Suprapubic skin (tissue), 4 donors: ENCODE measurements at places on chromosomes 2 and 18. TPM values are rescaled to one million over a fixed set of nuclear protein-coding genes. Genes with fewer than 3 reads are reported as not detected.

- no peak overlapping the region for H3K27ac ChIP-seq
- no peak overlapping the region for H3K4me3 ChIP-seq
- DNase-seq, result no peak
- H3K27me3 ChIP-seq, result no peaks in the 10 kb centered on the region
- no peaks in the 10 kb centered on the region for H3K36me3 ChIP-seq
- no peaks in the 10 kb centered on the region for H3K4me1 ChIP-seq
Measured at GRCh38 chr2:226220511-226220910, 579.1 kb downstream of the IRS1 start.

GRCh38 chr2:140696449-140696848 lies 1434.4 kb downstream of the LRP1B start:
- H3K4me1 ChIP-seq, result no peaks in the 10 kb centered on the region
- DNase-seq, result no peak
- H3K36me3 ChIP-seq, result no peaks in the 10 kb centered on the region

GRCh38 chr2:239668651-239669050 lies 267.8 kb upstream of the HDAC4 start:
- DNase-seq, result no peak
- H3K27me3 ChIP-seq, result no peaks in the 10 kb centered on the region
- H3K4me1 ChIP-seq, result peaks cover 14% of the 10 kb centered on the region

DNA sequence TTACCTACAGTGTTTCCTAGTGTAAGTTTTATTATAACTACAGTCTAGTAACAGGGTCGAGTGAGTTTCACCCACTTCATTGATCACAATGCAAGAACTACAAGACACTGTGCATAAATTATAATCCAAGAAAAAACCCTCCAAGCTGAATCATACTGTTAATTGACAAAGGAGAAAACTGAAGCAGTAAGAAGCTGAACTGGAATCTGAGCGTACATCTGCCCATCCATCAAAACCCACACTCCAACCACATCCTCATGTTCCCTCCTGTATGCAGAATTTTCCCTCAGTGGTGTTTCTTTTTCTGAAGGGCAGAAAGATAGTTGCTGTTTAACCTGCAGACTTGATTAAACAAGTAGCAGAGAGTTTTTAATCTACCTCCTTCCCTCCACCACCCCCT lies 49.5 kb upstream of the KIDINS220 start:
- H3K27ac ChIP-seq, result no peak overlapping the region
- DNase-seq, result no peak
- no peaks in the 10 kb centered on the region for H3K27me3 ChIP-seq
- H3K4me1 ChIP-seq, result no peaks in the 10 kb centered on the region

DNA sequence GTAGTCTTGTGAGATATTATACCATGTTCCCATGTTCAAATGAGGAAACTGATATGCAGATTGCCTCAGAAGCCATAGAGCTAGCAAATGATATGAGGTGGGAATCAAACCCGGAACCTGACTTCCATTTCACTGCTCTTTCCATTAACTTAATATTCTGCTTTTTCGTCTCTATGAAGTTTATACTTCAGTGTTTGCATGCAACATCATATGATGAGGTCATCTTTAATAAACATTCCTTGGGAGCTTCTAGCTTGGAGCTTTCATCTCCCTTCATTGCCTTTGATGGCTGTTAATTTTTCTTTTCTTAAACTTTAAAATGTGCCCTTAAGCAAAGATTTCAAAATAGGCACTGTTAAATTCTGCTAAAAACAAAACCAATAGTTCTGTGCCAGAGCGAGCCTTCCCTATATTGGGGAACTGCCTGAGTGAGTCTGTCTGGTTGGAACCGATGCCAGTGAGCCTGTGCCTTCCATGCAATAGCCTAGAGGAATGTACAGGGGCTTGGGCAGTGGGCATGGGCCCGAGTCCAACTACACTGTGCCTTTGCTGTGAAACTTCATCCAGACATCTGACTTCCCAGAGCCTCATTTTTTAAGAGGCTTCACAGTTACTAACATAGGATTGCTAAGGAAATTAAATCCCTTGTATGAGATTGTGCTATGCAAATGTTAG lies 91.1 kb upstream of the TMEM200C start:
- no peak overlapping the region for H3K4me3 ChIP-seq
- H3K27ac ChIP-seq, result no peak overlapping the region
- no peaks in the 10 kb centered on the region for H3K27me3 ChIP-seq
- no peak for DNase-seq
- no peaks in the 10 kb centered on the region for H3K4me1 ChIP-seq
- no peaks in the 10 kb centered on the region for H3K36me3 ChIP-seq

DNA sequence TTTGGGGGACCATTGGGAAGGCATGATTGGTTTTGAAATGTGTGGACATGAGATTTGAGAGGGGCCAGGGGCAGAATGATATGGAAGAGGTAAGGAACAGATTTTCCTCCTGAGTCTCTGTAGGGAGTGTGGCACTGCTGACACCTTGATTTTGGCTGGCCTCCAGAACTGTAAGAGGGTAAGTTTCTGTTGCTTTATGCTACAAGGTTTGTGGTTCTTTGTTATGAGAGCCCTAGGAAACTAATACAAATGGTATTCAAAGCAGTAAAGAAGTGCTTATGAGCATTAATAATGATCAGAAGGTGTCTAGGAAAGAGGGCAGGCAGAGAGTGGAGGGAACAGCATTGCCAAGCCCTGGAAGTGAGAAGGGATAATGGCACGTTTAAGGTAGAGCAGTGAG lies 574.3 kb upstream of the NXPH2 start:
- H3K27me3 ChIP-seq, result no peaks in the 10 kb centered on the region
- H3K36me3 ChIP-seq, result no peaks in the 10 kb centered on the region
- H3K4me3 ChIP-seq, result no peak overlapping the region
- no peak overlapping the region for H3K27ac ChIP-seq
- no peaks in the 10 kb centered on the region for H3K4me1 ChIP-seq

GRCh38 chr2:107334306-107334705 lies 448.3 kb upstream of the ST6GAL2 start:
- no peaks in the 10 kb centered on the region for H3K36me3 ChIP-seq
- H3K27ac ChIP-seq, result no peak overlapping the region
- no peaks in the 10 kb centered on the region for H3K27me3 ChIP-seq
- H3K4me3 ChIP-seq, result no peak overlapping the region
- no peak for DNase-seq

- DNase-seq, result no peak
- H3K36me3 ChIP-seq, result no peaks in the 10 kb centered on the region
- no peak overlapping the region for H3K27ac ChIP-seq
- no peaks in the 10 kb centered on the region for H3K4me1 ChIP-seq
Measured at GRCh38 chr2:134553657-134554056, 165.1 kb downstream of the TMEM163 start.

DNA sequence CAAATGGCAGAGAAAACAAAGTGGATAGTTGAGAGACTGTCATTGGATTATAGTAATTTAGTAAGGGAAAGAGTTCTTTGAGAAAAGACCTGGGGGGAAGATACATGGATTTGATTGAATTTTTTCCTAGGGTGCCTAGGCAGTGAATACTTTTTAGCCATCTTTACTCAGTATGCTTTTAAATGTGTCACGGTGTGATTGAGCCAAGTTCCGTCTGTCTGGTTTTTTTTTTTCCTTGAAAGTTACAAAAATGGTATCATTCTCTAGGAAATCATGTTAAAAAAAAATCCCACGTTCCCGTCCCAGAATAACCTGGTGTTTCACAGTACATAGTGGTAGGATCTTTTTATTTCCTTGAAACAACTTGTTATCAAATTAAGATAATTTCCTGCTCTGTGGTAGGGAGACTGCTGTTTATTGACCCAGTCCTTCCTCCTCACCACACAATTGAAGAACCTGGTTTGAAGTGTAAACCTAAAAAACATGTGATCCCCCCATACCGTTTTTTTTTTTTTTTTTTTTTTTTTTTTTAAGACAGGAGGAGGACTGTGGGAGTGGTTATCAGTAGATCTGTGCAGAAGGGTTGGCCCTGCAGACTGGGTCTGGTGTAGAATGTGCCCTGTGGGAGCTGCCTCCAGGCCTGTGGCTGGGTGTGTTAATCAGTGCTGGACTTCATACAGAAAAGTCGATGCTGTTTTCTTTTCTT lies 55.1 kb downstream of the DGKD start:
- no peak overlapping the region for H3K4me3 ChIP-seq
- H3K36me3 ChIP-seq, result no peaks in the 10 kb centered on the region
- H3K27me3 ChIP-seq, result no peaks in the 10 kb centered on the region
- no peak for DNase-seq
- H3K27ac ChIP-seq, result no peak overlapping the region

- H3K27me3 ChIP-seq, result peaks cover 9% of the 10 kb centered on the region
- no peak overlapping the region for H3K4me3 ChIP-seq
Measured at GRCh38 chr18:22082408-22082807, 87.0 kb upstream of the GATA6 start.

- H3K36me3 ChIP-seq, result no peaks in the 10 kb centered on the region
- no peaks in the 10 kb centered on the region for H3K4me1 ChIP-seq
- no peak overlapping the region for H3K27ac ChIP-seq
- H3K4me3 ChIP-seq, result no peak overlapping the region
- no peaks in the 10 kb centered on the region for H3K27me3 ChIP-seq
Measured at GRCh38 chr2:142061733-142062132, 69.1 kb downstream of the LRP1B start.

GRCh38 chr2:95392730-95393455 lies 9.6 kb upstream of the FAHD2A start:
- DNase-seq, result no peak
- H3K36me3 ChIP-seq, result no peaks in the 10 kb centered on the region
- H3K27ac ChIP-seq, result no peak overlapping the region
- no peak overlapping the region for H3K4me3 ChIP-seq
- H3K4me1 ChIP-seq, result peaks cover 8% of the 10 kb centered on the region

DNA sequence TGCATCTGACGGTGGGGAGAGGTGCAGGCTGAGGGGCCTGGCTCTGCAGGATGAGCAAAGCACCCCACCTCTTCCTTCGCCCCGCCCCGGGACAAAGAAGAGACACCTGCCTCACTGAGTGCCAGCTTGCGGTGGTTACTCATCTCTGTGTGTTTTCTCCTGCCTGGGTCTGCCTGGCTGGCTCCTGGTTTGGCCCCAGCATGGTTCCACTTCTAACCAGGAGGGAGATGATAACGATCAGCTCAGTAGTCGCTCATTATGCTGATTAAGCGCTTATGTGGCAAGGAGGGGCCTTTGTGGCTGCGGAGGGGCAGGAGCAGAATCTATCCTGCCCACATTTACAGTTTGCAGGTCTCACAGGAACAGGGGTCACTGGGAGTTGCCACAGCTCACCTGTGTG lies 68.7 kb upstream of the EDAR start:
- DNase-seq, result peak; percentile 63
- no peak overlapping the region for H3K4me3 ChIP-seq
- no peaks in the 10 kb centered on the region for H3K36me3 ChIP-seq
- H3K27ac ChIP-seq, result no peak overlapping the region
- peaks cover 10% of the 10 kb centered on the region for H3K27me3 ChIP-seq

- DNase-seq, result no peak
- H3K4me1 ChIP-seq, result peaks cover 7% of the 10 kb centered on the region
- no peak overlapping the region for H3K4me3 ChIP-seq
Measured at GRCh38 chr2:68103030-68103708, 40.4 kb upstream of the C1D start.

- H3K4me1 ChIP-seq, result no peaks in the 10 kb centered on the region
- H3K4me3 ChIP-seq, result no peak overlapping the region
- no peaks in the 10 kb centered on the region for H3K27me3 ChIP-seq
- H3K27ac ChIP-seq, result no peak overlapping the region
Measured at GRCh38 chr2:221388891-221389290, 183.2 kb downstream of the EPHA4 start.

DNA sequence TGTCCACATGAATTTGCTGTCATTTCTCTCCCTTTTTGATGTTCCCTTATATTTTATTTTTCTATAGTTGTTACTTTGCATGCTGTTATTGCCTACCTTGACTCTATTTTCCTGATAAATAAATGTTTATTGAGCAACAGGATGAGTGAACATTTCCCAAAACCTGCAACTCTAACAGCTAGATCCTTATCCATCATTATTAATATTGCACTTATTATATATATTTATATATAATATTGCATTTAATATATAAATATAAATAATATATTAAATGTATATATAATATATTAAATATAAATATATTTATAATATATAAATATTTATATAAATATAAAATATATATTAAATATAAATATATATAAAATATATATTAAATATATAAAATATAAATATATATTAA lies 436.1 kb upstream of the MMADHC start:
- no peak for DNase-seq
- no peaks in the 10 kb centered on the region for H3K4me1 ChIP-seq
- no peak overlapping the region for H3K4me3 ChIP-seq

DNA sequence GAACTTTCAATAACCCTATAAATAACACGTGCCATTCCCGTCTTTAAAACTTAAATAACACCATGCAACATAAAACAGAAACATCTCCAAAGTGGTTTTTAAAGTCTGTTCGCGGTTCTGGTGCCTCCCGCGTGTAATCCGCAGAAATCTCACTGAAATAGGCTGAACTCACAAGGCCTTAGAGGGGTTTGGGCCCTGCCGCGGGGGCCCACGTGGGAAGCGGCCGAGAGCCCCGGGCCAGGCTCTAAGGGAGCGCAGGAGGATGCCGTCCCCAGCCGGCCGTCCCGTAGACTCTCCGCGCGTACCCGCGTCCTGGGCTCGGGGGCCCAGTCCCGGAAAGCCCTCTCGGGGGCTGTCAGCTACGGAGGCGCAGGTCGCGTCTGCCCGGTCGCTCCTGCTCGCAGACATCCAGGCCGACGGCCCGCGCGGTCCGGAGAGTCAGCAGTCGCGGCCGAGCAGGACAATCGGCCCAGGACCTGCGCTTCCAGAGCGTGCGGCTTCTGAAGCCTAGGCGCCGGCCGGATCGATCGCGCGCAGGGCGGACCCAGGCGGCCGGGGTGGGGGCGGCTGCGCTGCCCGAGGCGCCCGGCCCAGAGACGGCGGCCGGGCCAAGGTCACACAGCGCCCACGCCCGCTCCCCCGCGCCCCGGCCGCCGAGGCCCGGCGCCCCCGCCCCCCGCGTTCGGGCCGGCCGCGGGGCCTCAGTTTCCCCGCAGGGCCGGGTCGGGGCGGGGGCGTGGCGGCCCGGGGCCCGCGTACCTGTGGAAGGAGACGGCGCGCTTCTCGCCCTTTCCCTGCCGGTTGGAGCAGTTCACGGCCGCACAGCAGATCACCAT lies 558 bp downstream of the THAP4 start:
- DNase-seq, result peak; percentile 80
- peaks cover 51% of the 10 kb centered on the region for H3K4me1 ChIP-seq
- peak overlapping the region; percentile 98 for H3K27ac ChIP-seq
- H3K27me3 ChIP-seq, result no peaks in the 10 kb centered on the region
- H3K4me3 ChIP-seq, result peak overlapping the region; percentile 92

Gene KCNG3
- 1.5 TPM for total RNA-seq

Gene SOX11
- not detected for total RNA-seq

Gene CCL20
- 2.0 TPM for total RNA-seq

Gene IL1F10
- 23.2 TPM for total RNA-seq

Gene MYO1B
- total RNA-seq, result 17.2 TPM

Gene FOXI3
- total RNA-seq, result not detected

Gene ZBTB7C
- total RNA-seq, result 26.0 TPM
